Gastroesophageal sphincter (tissue), 4 donors: ENCODE measurements at places on chromosomes 16 and 17. TPM values are rescaled to one million over a fixed set of nuclear protein-coding genes. Genes with fewer than 3 reads are reported as not detected.
A peak's percentile ranks its signal among the peaks of the same experiment; 100 is the strongest.

- ATAC-seq = no peak
Measured at GRCh38 chr17:21240369-21241055, 12.7 kb downstream of the NATD1 start.

HSPB9 gene
- total RNA-seq = not detected

GRCh38 chr17:27384261-27384701 is 72.0 kb upstream of the KSR1 start:
- peak; percentile 74 for ATAC-seq

KRTAP4-3 gene
- not detected for total RNA-seq

AOC2 gene
- 1.4 TPM for total RNA-seq
